NCI-H226 (cell line): ENCODE measurements at places on chromosomes 3 and 15.

- DNase-seq = no peak
Measured at GRCh38 chr15:48062148-48062872, 58.5 kb upstream of the SLC24A5 start.

DNA sequence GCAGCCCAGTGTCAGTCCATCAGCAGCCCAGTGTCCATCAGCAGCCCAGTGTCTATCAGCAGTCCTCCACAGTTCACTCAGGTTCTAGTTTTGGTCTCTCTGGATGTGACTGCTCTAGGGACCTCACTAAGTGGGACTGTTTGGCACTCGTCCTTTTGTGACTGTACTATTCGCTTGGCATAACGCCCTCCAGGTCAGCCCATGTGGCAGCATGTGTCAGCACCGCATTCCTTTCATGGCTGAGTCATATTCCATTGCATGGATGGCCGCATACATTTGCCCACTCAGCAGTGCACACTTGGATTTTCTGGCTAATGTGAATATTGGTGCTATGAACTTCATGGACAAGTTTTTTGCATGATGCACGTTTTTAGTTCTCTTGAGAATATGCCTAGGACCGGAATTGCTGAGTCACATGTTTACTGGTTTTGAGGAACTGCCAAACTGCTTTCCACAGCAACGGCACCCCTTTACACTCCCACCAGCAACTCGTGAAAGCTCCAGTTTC, 16.4 kb downstream of the CHST13 start:
- DNase-seq = peak; percentile 92

GRCh38 chr15:59199626-59200465, 6.8 kb upstream of the LDHAL6B start:
- peak; percentile 63 for DNase-seq

DNA sequence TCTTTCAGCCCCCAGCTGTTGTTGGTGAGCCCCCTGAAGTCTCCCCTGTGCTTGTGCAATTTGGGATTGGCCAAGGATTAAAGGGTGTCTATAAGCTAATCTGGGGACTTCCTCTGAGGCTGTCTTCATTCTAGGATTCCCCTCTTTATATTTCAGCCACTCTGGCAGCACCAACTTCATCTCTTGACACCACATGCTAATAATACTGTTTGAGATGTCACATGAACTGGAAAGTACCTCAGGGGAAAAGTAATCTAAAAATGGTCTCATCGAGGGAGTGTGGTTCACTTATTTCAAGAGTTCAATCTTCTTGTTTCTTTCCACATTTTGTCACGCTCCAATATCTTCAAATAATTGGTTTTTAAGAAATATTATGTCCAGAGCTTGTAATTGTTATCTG, 279.2 kb upstream of the TMC3 start:
- DNase-seq = no peak

DNA sequence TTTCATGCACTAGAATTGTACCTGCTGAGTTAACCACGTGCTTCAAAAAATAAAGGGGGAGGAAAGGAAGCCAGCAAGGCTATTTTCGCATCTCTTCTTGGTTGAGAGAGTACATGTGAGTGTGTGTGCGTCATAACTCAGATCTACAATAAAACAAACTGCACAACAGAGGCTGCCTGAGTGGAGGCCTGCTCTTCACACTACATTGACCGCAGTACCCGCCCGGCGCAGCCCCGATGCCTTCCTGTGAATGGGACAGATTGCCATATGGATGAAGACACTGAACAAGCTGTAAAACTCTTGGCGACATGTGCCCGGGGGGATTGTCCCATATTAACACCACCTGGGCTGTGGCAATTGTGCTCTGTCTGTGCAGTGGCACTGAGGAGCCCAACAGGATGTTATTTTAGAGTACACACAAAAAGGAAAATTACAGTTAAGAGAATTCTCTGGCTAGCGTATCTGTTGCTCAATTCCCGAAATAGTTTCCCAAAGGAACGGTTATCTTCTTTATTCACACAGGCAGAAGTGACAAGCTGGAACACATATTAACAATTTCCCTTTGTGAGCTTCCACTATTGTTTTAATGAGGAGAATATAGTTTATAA, 551.5 kb downstream of the FOXP1 start:
- DNase-seq = no peak

GRCh38 chr15:36347272-36347858, 232.1 kb upstream of the CDIN1 start:
- DNase-seq = no peak

DNA sequence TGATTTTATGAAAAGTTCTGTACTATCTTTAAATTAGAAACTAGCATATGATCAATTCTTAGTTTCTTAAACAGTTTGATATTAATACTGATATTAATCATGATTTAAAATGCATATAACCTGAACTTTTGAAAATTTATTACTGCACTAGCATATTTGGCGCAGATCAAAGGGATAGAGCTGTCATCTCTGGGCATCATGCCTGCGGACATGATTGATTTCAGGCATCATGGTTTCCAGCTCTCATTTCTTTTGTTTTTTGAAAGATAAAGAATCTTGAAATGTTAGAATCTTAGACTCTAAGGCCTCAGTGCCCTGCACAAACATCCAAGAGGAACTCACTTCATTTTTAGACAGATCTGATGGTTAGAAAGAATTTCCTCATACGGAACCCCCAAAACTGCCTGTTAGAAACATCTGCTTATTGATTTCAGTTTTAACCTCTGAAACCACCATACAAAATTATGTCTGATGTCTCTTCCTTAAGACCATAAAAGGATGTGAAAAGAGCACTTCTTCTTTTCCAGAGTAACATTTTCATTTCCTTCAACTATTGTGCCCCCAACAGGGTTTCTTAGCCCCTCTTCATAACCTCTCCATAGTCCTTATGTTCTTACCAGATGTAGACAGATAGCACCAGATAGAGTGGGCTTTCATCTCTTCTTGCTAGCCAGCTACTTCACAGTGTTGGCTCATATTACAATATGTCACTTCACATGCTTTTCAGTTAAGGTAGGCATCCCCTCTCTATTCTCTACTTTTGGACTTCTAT, 110.8 kb downstream of the BBX start:
- no peak for DNase-seq

GRCh38 chr3:149016669-149017541, 25.6 kb downstream of the GYG1 start:
- peak; percentile 64 for DNase-seq

- DNase-seq = no peak
Measured at GRCh38 chr3:52983336-52983807, 62.5 kb downstream of the SFMBT1 start.

- no peak for DNase-seq
Measured at GRCh38 chr15:92122259-92122658, 268.8 kb downstream of the SLCO3A1 start.

DNA sequence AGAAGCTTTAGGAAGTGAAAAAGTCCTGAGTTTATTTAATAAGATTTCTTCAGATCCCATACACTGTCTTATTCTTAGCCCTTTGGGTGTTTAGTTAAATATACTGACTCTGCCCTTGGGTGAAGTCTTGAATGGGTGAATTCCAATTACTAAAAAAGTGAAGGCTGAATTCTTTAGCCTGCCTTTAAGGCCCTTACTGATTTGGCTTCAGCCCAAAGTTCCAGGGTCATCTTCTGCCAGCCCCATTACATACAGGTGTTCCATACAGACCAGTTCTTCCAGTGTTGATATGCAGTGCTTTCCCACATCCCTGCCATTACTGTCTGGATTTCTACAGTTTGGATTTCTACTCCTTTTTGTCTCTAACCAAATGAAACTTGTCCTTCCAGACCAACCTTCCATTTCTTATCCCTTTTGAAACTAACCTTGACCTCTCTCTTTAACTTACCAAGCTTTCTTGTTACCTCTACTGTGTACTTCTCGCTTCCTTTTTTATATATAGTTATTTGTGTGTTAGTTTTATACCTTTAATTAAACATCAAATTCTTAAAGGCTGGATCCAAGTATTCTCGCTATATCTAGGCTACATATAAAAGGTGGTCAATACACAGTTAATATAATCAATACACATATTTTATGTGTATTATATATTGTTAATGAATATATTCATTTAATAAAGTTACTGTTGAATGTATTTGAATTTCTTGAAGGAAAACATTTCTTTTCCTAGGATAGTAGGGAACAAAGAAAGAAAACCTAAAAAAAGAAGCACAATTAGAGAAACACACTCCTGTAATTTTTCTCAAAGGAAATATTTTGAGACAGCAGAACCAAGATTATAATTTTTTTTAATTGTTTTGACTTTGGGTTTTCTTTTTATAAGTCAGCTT, 15.0 kb downstream of the MBNL1 start:
- no peak for DNase-seq

DNA sequence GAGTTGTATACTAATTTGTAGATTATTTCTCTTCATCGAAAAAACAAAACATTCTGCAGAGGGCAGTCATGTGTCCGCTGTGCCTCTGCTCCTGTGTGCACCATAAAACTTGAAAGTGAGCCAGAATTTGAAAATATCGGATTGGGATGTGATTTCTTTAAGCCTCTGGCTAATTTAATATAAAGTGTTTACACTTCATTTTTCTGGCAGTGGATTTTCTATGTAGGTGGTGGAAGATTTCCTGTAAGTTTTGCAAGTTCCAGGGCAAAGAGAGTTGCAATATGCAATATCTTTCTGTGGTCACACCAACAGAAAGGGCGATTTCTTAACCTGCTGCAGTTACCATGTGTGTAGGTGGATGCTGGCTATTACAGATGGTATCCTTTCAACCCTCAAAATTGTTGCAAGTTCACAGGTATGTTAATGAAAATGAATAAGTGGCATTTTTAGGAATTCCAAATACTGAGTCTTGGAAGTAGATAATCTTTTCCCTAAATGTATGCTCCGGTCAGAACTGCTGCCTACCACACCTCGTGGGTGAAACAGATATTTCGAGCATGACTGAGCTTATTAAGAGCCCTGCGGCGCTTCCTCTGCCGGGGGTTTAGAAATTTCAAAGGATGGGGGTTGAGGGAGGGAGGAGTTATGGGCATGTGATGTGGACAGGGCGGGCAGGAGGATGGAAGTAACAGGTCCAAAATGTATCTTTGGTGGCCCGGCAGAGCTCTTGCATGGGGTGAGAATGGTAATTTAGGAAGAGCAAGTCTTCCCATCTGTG, 134.0 kb downstream of the PGPEP1L start:
- DNase-seq = peak; percentile 99

GRCh38 chr3:67655364-67656121, 1.1 kb upstream of the SUCLG2 start:
- no peak for DNase-seq

DNA sequence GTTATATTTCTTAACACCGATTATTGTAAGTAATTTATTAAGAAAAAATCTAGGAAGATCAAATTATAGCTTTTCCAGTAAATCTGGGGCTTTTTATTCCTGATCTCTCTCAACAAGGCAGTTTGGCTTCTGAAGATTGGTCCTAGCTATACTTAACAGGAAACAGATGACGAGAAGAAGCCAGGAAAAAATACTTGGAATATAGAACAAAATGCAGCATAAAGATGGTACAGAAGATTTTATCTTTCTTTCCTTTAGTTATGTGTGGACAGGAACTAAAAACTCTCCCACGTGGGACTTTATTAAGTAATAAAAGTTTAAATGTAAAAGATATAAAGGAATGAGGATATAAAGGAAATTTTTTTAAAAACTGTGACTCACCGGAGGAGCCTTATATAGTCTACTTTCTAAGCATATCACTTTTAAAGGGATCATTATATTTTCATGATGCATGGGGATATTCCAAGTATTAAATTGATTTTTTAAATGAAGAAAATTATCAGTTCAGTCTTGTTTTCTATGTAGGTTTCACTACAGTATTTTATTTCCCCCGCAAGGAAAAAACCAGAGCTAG, 8.2 kb downstream of the B3GNT5 start:
- DNase-seq = no peak

DNA sequence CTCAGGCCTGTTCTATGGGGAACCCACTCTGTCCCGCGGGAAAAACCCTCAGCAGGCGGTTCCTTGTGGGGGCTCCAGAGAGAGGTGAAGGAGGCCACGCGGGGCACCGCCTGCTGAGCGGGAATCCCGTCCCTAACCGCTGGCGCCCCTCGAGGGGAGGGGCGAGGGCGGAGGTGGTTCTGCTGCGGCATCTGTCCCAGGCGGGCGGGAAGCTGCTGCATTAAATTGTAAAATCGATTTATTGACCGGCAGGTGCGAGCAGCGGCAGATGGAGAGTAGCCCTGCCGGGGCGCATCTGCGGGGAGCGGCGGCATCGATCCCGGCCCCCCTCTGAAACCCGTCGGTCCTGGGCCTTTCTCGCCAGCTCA, 3.7 kb upstream of the DLL4 start:
- DNase-seq = no peak

GRCh38 chr3:89289574-89290190, 182.3 kb downstream of the EPHA3 start:
- DNase-seq = no peak

GRCh38 chr3:27034255-27034654, 334.9 kb downstream of the NEK10 start:
- no peak for DNase-seq

GRCh38 chr3:149085828-149086231, 503 bp downstream of the HLTF start:
- DNase-seq = no peak

DNA sequence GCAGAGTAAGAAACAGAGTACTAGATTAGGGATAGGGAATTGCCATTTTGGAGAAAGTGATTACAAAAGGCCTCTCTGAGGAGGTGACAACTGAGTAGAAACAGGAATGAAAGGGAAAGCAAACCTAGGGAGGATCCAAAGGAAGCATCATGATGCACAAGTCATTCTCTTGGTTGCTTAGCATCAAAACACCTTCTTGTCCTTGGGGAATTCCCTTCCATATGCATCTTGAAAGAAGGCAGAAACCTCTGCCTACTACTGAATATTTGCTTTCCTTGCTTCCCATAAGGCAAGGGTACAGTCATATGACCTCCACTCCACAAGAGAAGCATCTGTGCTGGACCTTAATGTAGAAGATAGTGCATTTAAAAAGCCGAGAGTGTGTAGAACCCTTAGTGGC, 24.1 kb downstream of the GABPB1 start:
- DNase-seq = peak; percentile 49

GRCh38 chr3:127711021-127711695, 38.4 kb downstream of the ABTB1 start:
- no peak for DNase-seq

DNA sequence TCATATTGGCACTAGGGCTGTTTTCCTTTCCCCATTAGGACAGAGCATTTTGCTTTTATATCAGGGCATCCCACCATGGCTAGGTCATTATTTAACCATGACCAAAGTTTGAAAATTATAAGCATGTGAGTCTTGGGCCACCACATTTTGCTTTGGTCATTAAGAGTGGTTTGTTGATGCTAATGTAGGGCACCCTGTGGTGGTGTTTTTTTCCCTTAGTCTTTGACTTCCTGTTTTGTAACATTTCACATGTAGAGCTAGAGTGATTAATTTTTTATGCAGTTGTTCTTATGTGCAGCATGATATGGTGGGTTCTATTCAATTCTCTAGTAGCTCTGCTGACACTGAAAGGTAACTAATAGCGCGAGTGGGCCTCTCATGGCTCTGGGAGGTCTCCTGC, 249.6 kb upstream of the ROBO1 start:
- DNase-seq = no peak

DNA sequence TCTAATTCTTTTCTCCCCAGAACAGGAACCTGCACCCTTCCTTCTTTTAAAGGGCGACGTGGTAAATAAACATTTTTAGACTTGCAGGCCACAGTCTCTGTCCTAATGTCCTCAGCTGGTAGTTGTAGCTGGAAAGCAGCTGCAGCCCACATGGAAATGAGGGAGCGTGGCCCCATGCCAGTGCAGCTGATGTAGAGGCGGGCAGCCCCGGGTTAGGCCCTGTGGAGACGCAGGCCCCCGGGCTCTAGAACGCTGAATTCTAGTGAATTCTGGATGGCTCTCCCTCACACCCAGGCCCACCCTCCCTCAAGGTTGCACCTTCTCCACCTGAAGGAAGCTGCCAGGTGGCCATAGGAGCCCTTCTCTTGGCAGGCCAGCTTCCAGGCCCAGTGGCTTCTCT, 52.3 kb downstream of the PGPEP1L start:
- DNase-seq = no peak
